ENCODE measurements at places on chromosomes 2 and 18.

GRCh38 chr2:217964275-217965161 lies 38.3 kb downstream of the TNS1 start:
- no peak for DNase-seq

- DNase-seq = no peak
Observed at GRCh38 chr2:44777036-44777435, 164.5 kb upstream of the SIX3 start.

DNA sequence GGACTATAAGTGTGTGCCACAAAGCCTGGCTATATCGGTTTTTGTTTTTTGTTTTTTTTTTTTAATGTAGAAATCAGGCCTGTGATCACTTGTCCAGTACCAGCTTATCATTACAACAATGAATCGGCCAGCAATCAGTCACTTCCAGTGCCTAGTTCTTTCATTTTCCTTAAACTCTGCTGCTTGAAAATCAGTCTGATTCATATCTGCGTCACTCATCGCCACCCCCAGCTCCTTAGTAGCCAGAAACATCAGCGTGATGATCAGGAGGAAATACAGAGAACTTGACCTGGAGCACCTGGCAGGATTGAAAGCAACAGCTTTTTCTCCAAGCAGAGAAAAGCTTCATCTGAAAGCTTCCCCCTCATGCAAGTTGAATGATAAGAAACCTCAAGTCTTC lies 75.4 kb downstream of the SPTBN1 start:
- DNase-seq = no peak

DNA sequence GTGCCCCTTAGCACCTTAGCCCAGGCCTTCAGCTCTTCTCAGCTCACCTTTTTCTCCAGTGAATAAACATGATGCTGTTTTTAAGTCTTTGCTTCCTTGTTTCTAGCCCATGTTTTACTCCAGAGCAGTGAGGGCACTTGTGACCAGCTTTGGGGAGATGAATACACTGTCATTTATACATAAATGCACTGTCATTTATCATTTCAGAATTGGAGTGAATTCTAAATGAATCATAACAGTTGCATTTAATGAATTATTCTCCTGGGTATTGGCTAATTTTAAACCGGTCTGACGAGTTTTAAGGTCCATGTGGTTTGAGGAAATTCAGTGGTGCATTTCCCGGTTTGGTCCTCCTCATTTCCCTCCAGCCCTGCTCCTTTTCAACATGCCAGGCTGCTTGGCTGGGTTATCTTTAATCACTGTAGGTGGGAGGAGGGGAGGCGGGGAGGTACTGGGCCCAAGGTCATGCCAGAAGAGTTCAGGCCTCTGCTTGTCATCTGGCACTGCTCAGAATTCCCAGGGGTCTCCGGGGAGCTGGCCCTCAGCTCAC lies 23.9 kb downstream of the PRKCE start:
- no peak for DNase-seq

- no peak for DNase-seq
Observed at GRCh38 chr2:67346718-67347407, 50.3 kb upstream of the ETAA1 start.

DNA sequence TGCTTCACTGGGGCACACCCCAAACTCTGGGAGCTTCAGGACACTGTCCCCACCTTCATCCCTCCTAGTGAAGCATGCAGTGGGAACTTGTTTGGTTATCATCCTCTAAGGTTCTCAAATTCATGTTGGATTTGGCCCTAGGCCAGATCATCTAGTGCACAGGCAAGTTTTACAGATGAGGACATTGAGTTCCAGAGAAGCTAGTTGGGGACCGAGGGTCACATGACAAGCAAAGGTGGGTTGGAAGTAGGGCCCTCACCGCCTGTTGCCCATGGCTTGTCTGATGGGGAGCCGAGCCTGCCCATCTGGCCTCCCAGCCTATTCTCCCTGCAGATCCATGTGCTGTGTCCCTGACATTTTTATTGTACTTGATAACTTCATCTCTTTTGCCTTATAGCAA lies 2.8 kb downstream of the PRKCE start:
- DNase-seq = no peak

GRCh38 chr2:164785457-164785856 lies 56.2 kb downstream of the COBLL1 start:
- no peak for DNase-seq

DNA sequence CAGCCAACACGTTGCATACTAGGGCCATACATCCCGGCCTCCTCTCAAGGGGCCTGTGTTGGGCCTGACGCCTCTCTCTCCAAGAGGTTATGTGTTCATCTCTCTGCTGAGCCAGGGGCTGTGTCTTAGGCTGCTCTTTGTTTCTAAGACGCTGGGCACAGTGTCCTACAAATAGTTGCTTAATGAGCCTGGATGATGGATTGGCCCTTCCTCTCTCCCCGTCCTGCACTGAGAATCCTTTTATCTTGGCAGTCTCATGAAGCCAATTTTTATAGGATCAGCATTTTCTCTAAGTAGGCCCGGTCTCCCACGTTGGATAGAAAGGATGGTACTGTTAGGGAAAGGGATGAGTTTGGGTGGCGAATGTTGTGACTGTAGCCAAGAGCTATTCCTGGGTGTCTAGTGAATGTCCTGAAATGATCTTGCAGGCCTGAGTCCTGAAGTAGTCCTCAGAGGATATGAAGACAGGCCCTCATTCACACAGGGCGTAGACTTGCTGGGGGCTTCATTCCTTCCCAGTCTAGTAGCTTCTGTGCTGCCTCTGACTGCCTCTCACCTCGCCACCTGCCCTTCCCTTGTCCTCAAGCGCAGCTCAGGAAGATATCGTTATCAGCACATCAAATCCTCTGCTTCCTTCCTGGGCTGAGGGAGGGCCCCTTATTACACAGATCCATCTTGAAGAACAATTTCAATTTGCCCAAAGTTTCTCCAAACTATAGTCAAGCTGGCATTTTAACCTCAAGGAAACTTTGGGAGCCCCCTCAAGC lies 8.8 kb downstream of the LBH start:
- no peak for DNase-seq

- DNase-seq = no peak
Observed at GRCh38 chr2:182072861-182073260, 87.2 kb downstream of the PPP1R1C start.

- DNase-seq = no peak
Observed at GRCh38 chr2:73494031-73494430, 108.4 kb downstream of the ALMS1 start.

DNA sequence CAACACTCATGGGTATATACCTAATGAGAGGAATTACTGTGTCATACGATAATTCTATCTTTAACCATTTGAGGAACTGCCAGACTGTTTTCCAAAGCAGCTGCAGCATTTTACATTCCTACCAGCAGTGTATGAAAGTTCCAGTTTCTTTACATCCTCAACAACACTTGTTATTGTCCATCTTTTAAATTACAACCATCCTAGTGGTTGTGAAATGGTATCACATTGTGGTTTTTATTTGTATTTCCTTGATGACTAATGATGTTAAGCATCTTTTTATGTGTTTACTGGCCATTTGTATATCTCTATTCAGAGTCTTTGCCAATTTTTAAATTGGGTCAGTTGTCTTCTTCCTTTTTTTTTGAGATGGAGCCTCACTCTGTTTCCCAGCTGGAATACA lies 4.0 kb upstream of the CKAP2L start:
- DNase-seq = no peak

DNA sequence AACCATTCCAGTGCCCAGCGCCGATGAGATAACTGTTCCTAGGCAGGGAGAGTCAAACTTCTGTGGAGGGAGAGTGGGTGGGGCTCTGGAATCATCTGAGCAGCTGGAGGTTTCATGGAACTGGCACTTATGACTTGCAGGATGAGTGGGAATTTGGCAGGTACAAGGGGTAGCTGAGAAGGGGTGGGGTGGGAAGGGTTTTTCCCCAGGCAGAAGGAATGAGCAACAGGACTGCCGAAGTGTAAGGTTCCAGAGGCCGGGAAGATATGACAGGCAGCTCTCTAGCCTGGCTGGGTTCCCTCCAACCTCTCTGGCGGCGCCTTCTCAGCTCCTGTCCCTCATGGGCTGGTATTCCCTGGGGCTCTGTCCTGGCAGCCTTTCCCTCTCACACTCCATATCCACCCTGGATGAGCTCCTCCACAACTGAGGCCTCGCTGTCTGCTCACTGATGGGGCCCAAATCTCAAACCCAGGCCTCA lies 2.5 kb upstream of the TET3 start:
- no peak for DNase-seq

GRCh38 chr2:32064021-32064601 lies 755 bp downstream of the SPAST start:
- DNase-seq = peak; percentile 32

- DNase-seq = no peak
Observed at GRCh38 chr2:37920570-37920969, 4.5 kb upstream of the RMDN2 start.

DNA sequence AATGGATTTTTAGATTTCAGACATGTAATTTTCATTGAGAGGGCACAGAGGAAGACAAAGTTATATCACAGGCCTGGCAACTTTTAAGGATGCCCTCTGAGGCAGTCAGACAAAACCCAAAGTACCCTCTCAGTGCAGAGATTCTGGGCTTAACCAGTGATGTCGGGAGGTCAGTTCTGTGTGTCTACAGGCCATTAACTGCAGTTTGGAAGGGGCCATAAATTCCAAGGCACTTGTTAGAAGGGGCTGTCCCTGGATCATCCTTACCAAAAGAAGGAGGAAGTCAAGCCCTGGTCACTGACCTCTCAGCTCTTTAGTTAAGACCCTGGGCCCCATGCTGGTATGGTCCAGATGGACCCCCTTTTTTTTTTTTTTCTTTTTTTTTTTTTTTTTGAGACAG lies 60.7 kb downstream of the LRRFIP1 start:
- DNase-seq = no peak

GRCh38 chr2:113854970-113855740 lies 34.7 kb upstream of the ACTR3 start:
- no peak for DNase-seq

- no peak for DNase-seq
Observed at GRCh38 chr2:238352361-238352760, 32.0 kb downstream of the TRAF3IP1 start.

DNA sequence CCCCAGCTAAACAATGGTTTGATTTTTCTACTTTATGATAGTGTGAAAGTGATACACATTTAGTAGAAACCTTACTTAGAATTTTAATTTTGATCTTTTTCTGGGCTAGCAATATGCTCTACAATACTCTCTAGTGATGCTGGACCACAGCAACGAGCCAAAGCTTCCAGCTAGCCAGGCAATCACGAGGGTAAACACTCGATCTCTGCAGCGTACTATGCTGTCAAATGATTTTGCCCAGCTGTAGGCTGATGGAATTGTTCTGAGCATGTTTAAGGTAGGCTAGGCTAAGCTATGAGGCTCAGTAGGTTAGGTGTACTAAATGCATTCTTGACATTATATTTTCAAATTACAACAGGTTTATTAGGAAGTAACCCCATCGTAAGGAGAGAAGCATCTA lies 207.5 kb downstream of the LRRTM4 start:
- DNase-seq = no peak

GRCh38 chr18:33755391-33755790 lies 177.4 kb downstream of the ASXL3 start:
- DNase-seq = no peak

- no peak for DNase-seq
Observed at GRCh38 chr2:83587309-83587708, 871.8 kb downstream of the SUCLG1 start.

- DNase-seq = no peak
Observed at GRCh38 chr2:240954436-240955305, 43.7 kb upstream of the SNED1 start.

- DNase-seq = no peak
Observed at GRCh38 chr2:231207734-231208133, 9.3 kb downstream of the ARMC9 start.

DNA sequence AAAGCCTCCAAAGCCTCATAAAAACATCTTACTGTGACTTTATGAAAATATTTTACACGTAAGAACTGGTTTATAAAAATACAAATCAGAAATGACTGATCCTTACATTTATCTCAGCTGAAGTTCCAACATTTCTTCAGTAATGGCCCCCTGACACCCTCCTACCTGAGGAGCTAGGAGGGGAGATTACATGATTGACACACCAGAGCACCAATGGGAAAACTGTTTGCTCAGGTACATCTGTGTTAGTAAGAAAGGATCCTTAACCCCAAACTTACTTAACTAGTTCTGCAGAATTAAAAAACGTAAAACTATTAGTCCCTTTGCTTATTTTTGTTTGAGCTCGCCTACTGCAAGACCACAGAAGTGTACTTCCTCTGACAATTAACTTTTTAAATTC lies 27.0 kb downstream of the ENOSF1 start:
- no peak for DNase-seq

DNA sequence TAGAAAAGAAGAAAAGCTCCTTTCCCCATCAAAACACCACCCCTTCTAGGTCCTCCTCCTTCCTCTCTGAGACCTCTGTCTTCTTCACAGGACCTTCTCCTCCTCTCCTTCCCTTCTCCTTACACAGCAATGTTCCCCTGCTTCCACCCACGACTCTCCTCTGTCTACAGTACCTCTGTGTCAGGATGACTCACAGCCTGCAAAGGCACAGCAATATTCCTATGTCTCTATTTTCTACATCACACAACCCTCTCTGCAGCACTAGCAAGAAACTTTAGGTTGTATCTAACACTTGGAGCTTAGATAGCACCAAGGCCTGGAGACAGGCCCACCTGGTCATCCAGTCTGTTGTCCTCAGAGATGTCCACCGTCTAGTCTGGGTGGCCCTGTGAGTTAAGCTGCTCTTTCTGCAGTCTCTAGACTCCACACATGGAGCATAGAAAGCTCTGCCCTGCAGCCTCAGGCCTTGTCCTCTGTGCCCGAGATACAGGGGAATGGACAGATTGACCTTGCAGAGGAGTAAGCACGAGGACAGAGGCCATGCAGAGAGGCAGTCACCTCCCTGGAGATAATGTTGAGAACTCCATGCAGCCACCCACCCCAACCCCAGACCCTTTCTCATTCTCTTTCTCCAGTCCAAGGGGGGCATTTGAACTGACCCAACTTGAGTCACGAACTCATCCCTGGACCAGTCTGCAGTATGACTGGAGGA lies 212.0 kb downstream of the TNS1 start:
- no peak for DNase-seq

GRCh38 chr2:236712304-236712703 lies 142.7 kb downstream of the ACKR3 start:
- no peak for DNase-seq

- DNase-seq = peak; percentile 45
Observed at GRCh38 chr2:208466151-208466919, 59.7 kb downstream of the PTH2R start.

- DNase-seq = no peak
Observed at GRCh38 chr2:46269544-46270273, 27.5 kb upstream of the EPAS1 start.

DNA sequence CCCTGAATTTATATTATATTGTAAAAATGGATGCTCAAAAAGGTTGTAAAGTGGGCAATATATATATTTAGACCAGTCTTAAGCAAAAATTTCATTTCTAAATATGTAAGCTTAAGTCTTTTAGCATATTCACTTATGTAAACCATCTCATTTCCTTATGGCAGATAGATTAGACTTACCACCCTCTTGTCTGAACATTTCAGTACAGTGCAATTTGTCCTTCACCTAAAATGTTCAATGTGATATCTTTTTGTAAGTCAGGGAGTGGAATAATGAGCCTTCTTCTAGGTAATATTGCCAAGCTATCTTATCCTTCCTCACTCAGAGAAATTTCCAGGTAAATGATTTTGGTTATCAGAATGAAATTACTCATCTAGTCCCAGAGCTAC lies 92.3 kb downstream of the KLF7 start:
- DNase-seq = no peak

GRCh38 chr18:51824746-51825145 lies 515.3 kb upstream of the DCC start:
- no peak for DNase-seq
